ENCODE measurements at places on chromosomes 1 and 21.

DNA sequence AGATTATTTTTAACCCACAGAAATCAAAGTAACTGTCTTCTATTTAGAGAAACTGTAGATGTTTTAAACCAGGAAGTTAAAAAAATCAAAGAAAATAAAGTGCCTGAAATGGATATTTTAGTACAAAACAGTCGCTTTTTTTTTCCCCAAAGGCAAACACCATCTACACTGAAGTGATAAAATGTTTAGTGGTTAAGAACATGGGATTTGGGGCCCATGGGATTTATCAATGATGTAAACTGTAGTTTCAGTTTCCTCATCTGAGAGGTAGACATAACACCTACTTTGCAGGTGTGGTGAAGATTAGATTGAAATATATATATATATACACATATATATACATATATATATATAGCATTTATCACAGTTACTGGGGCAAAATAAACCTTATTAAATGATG is 22.1 kb downstream of the ASPM start:
- no peak for DNase-seq

- no peak for DNase-seq
Observed at GRCh38 chr1:17215545-17215890, 10.6 kb downstream of the PADI1 start.

- DNase-seq, result no peak
Observed at GRCh38 chr1:150484861-150485260, 2.4 kb upstream of the TARS2 start.

GRCh38 chr1:27416387-27417111 is 24.1 kb downstream of the GPR3 start:
- peak; percentile 54 for DNase-seq

GRCh38 chr1:182616130-182617013 is 12.2 kb upstream of the RGS16 start:
- peak; percentile 59 for DNase-seq

GRCh38 chr1:232421143-232421796 is 208.7 kb downstream of the SIPA1L2 start:
- no peak for DNase-seq

DNA sequence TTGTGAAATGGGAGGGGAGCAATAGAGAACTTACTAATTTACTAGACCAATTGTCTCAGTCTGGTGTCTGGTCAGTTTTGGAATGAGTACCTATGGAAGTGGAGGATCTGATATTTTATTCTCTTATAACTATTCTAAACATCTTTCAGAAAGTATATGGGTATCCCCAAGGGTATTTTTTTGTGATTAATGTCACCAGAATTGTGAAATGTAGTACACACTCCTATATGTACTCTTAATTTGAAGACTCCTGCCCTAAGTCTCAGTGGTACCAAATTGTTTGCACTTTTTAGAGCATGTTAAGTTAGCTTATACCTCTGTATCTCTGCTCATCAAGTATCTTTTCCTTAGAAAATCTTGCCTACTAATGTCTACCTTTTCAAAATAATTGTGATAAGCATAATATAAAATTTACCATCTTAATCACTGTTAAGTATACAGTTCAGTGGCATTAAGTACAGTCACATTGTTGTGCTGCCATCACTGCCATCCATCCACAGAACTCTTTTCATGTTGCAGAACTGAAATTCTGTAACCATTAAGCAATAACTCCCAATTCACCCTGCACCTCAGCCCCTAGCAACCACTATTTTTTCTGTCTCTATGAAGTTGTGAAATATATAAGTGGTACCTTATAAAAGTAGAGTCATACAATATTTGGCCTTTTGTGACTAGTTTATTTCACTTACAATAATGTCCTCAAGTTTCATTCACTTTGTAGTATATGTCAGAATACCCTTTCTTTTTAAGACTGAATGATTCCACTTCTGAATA is 40.5 kb downstream of the SLC30A7 start:
- DNase-seq, result no peak

- no peak for DNase-seq
Observed at GRCh38 chr1:36913484-36914060, 120.7 kb downstream of the GRIK3 start.

DNA sequence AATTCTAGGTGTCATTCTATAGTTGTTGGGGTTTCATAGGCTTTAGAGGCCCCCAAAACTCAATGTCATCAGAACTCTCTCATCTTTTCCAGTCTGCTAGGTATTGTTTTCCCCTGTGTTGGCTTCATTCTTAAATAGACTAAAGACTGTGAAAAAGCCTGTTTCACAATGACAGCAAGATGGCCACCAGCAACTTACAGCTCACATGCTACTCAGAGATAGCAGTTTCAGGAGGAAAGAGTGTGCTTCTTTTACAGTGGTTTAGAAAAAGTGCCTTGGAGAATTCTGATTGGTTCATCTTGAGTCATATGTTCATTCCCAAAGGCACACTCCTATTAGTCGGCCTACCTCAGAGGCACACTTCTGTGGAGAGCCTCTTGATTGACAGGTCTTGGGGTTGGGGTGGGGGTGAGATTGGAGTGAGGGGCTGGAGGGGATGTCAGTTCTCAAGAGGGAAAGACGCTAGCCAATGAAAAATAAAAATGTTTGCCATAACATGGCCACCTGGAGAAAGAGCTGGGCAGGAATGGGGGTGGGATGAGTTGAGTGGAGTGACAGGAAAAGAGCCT is 8.5 kb downstream of the IL23R start:
- DNase-seq, result no peak

- no peak for DNase-seq
Observed at GRCh38 chr1:99771513-99771918, 5.1 kb upstream of the FRRS1 start.

DNA sequence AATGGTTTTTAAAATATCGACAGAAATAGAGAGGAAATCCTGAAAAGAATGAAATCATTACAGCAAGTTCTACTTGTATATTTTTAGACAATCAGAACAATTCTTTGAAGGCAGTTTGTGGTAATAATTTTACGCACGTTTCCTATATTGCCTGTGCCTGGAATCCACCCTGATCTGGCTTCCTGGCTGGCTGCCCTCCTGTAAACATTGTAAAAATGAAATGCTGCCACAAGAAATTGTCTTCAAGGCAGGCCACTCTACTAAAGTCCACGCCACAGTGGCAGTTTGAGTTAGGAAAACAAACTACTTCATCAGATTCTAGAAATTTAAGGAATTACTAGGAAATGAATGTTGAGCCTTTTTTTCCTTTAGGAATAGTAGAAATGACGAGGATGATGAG is 454.5 kb upstream of the NR5A2 start:
- DNase-seq, result no peak

GRCh38 chr1:58804853-58805565 is 21.2 kb upstream of the JUN start:
- no peak for DNase-seq

DNA sequence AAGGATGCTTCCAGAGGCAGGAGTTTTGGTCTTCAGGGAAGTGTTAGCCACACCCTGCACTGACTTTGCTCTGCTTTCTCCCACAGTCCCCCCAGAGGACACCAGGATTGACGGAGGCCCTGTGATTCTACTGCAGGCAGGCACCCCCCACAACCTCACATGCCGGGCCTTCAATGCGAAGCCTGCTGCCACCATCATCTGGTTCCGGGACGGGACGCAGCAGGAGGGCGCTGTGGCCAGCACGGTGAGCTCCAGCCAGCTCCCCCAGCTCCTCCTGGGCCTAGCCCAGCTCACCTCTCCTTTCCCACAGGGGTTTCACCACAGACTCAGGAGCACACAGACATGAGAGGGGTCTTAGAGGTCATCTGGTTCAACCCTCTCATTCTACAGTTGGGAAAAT is 90.9 kb downstream of the KIRREL1 start:
- DNase-seq, result no peak
